ENCODE measurements at places on chromosomes 1 and 21. TPM values are rescaled to one million over a fixed set of nuclear protein-coding genes. Genes with fewer than 3 reads are reported as not detected.

Gene NEK2
- 3.0 TPM for total RNA-seq

Gene BACE2
- 5.4 TPM for total RNA-seq

Gene LY9
- not detected for total RNA-seq

Gene NTRK1
- total RNA-seq = 0.25 TPM

Gene SFN
- total RNA-seq = not detected

Gene IFNLR1
- under 0.01 TPM for total RNA-seq

Gene PTTG1IP
- total RNA-seq = 63.2 TPM

Gene RNU1-4
- 73,230 TPM for total RNA-seq

Gene USH2A
- total RNA-seq = under 0.01 TPM

Gene GJA4
- 2.2 TPM for total RNA-seq

Gene TTC34
- total RNA-seq = 0.25 TPM

Gene FAM163A
- total RNA-seq = 0.25 TPM

Gene CD34
- 3.4 TPM for total RNA-seq

Gene ANKRD45
- 19.4 TPM for total RNA-seq

Gene UBE2J2
- total RNA-seq = 28.3 TPM

Gene KLHDC9
- total RNA-seq = 3.4 TPM

Gene MEX3A
- 44.0 TPM for total RNA-seq

Gene NECTIN4
- total RNA-seq = not detected

Gene FBXO42
- 23.6 TPM for total RNA-seq

Gene EPRS1
- 137 TPM for total RNA-seq

Gene SPATA21
- total RNA-seq = not detected

Gene CRYBG2
- total RNA-seq = 1.5 TPM

Gene FCRL6
- total RNA-seq = 0.25 TPM

Gene HHAT
- 1.5 TPM for total RNA-seq

Gene NEGR1
- total RNA-seq = 47.5 TPM

Gene GLRX2
- 12.0 TPM for total RNA-seq

Gene FAM167B
- total RNA-seq = 0.74 TPM

Gene SLC35F3
- 2.5 TPM for total RNA-seq

Gene ABCG1
- 15.0 TPM for total RNA-seq

Gene TTC39A
- total RNA-seq = 0.49 TPM

Gene TMEM200B
- 0.49 TPM for total RNA-seq

Gene SERTAD4
- 6.1 TPM for total RNA-seq

Gene KCNA3
- 20.2 TPM for total RNA-seq

Gene SLC16A4
- 3.7 TPM for total RNA-seq

Gene B3GALNT2
- 17.0 TPM for total RNA-seq

Gene KLHDC8A
- total RNA-seq = 27.5 TPM

Gene HFM1
- total RNA-seq = 33.9 TPM

Gene KRTAP13-2
- not detected for total RNA-seq

Gene TEX38
- not detected for total RNA-seq

Gene CA6
- not detected for total RNA-seq

Gene S100A2
- not detected for total RNA-seq

Gene TEDDM1
- not detected for total RNA-seq

Gene LCE1D
- not detected for total RNA-seq

Gene OR2L8
- total RNA-seq = 0.74 TPM

Gene C1orf210
- total RNA-seq = not detected

Gene LAD1
- not detected for total RNA-seq

Gene CELA2B
- not detected for total RNA-seq

Gene TCHHL1
- not detected for total RNA-seq

Gene FAM72D
- 0.49 TPM for total RNA-seq

Gene PRR9
- 0.49 TPM for total RNA-seq

Gene CRABP2
- 7.1 TPM for total RNA-seq

Gene PDE9A
- 14.5 TPM for total RNA-seq

Gene KANK4
- 0.74 TPM for total RNA-seq

Gene LMX1A
- not detected for total RNA-seq

Gene TMPRSS15
- total RNA-seq = under 0.01 TPM

Data from temporal lobe (tissue), 4 donors.